ENCODE measurements at places on chromosomes 11 and 22.

DNA sequence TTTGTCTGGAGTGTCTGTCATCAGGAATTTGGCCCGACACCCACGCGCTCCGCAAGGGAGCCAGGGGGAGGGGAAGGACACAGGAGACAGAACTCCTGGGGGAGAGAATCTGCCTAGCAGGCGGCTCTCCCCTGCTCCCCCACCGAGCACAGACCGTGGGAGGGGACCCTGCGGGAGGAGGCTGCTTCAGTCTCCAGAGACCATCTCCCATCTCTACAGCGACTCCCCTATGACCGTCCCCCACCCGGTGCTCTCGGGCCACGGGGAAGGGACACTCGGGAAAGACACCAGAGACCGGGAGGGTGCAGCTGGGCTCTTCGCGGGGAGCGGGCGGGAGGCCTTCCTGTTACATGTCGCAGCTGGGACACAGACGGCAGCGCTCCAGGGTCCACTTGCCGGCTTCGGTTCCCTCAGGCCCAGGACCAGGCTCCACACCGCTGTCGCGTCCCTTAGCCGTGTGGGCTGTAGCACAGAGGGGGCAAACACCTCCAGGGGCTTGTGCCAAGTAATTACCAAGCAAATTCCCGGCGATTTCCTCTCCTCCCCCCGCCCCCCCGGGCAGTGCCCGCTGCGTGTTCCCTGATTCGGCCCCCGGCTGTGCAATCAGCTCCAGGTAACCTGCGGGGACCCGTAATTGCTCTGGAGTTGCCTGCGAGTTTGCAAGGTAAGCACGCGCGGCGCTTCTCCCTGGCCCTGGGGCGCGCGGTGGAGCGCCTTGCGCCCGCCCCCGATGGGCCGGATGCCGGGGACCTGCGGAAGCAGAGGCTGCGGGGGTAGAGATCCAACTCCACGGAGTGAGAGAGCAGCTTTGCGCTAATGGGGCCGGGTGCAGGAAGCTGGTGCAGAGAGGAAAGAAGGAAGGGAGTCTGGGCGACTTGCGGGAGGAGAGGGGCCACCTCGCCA, 155.1 kb upstream of the CADM1 start:
- no peak for DNase-seq

DNA sequence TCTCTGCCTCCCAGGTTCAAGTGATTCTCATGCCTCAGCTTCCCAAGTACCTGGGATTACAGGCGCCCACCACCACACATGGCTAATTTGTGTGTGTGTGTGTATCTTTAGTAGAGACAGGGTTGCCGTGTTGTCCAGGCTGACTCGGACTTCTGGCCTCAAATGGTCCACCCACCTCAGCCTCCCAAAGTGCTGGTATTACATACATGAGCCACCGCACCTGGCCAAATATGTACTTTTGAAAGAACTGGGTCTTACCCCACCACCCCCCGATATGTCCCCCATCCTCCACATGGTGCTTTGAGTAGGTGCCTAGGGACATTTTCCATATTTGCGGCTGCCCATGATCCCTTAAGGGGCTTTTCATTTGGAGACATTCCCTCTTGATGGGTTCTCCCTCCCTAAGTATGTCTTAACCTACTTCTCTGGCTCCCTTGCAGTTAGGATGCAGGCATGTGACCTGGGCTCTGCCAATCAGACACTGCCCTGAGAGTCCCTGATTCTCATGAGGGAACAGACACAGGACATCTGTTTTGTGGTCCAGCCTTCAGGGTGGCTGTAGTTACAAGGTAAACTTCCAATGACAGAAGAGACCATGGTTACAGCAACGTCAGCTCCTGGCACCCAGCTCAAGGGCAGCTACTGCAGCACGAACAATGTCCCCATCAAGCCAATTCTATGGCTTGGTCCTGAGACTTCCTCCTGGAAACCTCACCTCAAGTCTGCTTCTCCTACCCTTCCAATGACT, 48.4 kb downstream of the CHST1 start:
- no peak for DNase-seq

DNA sequence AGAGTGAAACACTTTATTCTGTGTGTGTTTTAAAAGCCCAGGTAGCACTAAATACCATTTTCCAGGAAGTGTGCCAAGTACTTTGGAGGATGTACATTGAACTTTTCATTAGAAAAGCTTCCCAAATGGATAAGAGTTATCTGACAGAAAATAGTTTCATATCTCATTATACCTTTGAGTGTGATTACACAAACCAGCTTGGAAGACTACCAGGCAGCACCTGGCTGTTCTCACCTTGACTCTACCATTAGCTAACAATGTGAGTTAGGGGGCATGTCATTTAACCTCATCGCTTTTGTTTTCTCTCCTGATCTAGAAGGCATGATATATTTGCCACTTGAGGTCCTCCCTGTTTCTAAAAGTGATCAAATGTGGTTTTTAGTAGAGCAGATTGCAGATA, 50.2 kb downstream of the GRM5 start:
- DNase-seq: no peak

DNA sequence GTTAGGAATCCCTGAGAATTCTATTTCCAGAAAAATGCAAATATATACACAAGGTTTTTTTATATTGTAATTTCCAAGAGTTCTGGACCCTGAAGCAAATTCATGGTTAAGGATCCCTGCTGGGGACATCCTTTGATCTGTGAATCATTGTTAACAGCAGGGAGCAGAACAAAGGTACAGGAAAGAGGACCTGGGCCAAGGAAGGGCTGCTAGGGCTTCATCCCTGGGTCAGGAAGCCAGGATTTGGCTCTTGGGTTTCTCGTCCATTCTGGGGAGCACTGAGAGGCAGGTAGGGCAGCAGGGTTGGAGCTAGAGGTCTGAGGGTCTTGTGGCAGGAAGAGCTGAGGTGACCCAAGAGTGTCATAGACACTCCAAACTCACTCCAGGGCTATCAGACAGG, 10.2 kb upstream of the OAF start:
- no peak for DNase-seq

DNA sequence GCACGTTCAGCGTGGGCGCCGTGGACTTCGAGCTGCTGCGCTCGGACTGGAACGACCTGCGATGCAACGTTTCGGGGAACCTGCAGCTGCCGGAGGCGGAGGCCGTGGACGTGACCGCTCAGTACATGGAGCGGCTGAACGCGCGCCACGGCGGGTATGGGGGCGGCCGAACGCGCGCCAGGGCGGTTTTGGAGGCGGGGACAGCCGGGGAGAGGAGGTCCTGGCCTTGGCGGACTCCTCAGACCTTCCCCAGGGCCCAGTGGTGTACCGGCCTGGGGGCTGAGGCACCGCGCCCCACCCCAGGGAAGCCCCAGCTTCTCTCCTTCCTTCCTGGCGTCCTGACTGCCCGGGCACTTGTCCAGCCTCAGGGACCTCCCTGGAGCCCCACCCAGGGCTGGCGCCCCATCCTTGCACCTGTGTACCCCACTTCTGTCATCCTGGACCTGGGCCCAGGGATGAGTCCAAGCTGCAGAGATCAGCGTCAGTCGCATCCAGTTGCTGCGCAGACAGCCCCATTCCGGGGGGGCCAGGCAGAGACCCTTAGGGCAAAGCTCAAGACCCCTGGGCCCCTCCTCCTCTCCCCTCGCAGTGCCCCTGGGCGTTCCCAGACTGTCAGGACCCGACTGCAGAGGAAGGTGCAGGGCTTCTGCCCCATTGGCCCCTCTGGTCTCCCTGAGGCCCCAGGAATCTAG, 8.0 kb downstream of the B4GALNT4 start:
- no peak for DNase-seq

- DNase-seq: no peak
Measured at GRCh38 chr22:49364398-49364797, 463.3 kb downstream of the BRD1 start.

DNA sequence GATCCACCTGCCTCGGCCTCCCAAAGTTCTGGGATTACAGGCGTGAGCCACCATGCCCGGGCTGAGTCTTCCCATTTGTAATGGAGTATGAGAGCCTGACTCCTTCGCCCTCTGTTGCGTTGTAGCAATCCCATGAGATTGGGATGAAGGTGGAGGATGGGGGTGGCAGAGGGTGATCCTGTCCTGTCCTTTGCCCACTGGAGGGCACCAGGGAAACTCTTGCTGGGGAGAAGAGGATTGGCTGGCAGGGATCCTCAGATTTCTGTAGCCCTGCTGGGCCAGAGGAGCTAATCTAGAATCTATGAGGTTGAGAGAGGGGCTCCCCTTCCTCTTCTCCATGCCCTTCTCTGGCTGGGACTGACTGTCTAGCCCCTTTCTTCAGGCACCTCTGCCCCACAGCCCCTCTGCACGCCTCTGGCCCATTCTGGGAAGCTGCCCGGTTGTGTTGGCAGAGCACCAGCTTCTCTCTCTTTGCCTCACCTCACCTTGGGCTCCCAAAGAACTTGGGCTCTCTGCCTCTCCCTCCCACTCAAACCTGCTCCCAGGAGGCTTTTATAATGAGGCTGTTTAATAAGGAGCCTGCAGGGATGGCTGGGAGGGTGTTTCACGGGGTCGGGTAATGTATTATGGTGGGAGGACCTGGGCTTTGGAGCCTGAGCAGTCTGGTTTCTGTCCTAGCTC, 9.5 kb upstream of the CATSPER1 start:
- DNase-seq: no peak

DNA sequence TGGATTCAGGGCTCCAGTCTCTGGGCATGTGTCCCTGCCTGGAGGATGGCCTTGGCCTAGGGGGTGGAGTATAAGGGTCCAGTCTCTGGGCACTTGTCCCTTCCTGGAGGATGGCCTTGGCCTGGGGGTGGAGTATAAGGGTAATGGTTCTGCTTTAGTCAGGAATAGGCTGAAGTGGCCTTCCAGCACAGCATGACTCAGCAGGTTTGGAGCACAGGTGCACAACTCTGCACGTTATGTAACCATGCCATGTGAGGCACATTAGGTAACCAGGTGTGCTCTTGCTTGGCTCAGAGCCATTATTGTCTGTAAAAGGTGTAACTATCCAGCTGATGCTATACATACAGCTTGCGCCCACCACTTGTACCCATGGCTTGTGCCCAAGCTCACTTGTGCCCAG, 48.4 kb upstream of the POLD3 start:
- no peak for DNase-seq

GRCh38 chr11:26507229-26507628, 64.8 kb downstream of the MUC15 start:
- DNase-seq: no peak

GRCh38 chr22:40009951-40010671, 15.4 kb downstream of the FAM83F start:
- peak; percentile 37 for DNase-seq

DNA sequence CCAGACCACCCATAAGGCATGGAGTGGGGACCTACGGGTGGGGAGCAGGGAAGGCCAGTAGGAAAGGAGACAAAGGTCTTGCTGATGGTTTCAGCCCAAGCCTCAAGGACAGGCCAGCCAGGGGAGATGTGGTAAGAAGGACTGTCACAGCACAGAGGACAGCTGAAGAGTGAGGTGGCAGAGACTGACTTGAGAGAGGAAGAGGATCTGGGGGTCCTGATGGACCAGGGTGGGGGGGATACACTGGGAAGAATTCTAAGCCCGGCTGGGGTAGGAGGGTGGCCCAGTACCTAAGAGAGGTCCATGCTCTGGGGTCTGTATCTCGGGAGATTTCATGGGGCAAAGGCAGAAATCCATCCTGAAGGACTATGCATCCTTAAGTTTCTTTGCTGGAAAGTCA, 66.1 kb upstream of the THY1 start:
- DNase-seq: no peak

- no peak for DNase-seq
Measured at GRCh38 chr11:124481365-124482323, 36.1 kb upstream of the OR8B8 start.

DNA sequence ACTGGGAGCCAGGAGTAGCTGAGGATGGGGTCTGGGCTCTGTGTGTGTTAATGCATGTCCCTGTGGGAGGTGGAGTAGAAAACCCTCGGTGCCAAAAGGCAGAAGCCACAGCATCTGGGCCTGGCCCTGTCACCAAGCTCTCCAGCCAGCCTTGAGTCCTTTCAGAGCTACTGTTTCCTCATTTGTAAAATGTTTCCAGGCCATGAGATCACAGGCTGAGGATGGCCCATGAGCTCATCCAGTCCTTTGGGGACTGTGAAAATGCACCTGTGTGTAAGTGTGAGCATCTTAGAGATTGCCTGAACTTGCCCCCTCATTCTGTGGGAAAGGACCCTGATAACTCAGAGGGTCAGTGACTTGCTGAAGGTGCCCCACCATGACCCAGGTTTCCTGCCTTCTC, 9.1 kb downstream of the ANKK1 start:
- DNase-seq: no peak

GRCh38 chr11:19889531-19889930, 176.9 kb downstream of the NAV2 start:
- DNase-seq: no peak

DNA sequence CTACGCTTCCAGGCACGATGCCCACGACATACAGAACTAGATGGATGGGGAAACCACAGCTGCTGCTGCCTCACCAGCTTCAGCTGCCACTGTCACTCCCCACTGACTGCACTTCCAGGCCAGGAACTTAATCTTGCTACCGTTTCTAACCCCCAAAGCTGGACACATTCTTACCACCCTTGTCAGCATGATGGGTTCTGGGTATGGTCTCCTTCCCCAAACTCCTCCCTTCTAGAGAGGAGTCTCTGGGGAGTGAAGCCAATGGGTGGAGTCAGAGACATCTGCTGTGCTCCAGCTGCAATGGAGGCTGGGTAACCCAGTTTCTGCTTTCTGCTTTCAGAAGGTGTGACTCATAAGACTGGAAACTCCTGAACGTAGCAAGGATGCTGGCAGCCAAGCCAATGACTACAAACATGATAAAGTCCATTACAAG, 87.0 kb upstream of the THY1 start:
- no peak for DNase-seq

GRCh38 chr11:35786188-35786587, 123.6 kb downstream of the TRIM44 start:
- no peak for DNase-seq

DNA sequence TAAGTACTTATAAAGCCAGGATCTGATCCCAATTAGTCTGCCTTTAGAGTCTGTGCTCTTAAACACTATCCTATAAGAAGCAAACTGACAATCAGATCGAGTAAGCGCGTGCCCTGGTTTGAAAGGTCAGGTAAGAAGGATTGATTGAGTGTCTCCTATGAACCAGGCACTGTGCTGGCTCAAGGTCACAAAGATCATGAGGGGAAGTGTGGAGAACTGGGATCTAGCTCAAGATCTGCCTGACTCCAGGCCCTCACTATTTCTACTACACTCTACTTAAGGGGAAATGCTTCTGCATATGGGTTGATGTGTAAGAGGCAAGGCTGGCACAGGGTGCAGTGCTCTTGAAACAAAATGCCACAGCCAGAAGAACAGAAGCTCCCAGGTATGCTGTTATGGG, 77.0 kb downstream of the ME3 start:
- no peak for DNase-seq

- DNase-seq: no peak
Measured at GRCh38 chr11:92960886-92961285, 8.6 kb upstream of the MTNR1B start.

- no peak for DNase-seq
Measured at GRCh38 chr11:116986521-116987105, 111.6 kb downstream of the SIK3 start.

Data from activated CD4-positive, alpha-beta T cell treated with anti-CD3 and anti-CD28 coated beads for 4 hours (primary cell).